ENCODE measurements at places on chromosomes 5 and 9.

GRCh38 chr5:60611099-60611740 lies 88.7 kb downstream of the DEPDC1B start:
- no peak for DNase-seq

DNA sequence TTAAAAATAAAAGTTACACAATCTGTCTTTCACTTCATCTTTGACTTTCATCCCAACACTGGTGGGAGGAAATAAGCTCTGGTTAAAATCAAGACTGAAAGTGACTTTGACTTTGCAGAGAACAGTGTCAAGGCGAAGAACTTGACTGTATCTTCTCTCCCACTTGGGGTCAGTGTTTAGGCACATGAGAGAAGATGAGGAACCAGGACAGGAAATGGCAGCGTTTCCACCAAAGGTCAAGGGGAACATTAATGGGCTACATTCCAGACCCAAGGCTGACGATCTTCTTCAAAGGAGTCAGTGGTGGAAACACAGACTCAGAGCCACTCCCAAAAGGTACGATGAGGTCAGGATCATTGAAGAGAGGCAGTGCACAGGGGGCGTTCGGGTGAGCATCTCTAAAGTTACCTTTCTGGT lies 409.5 kb downstream of the ARHGEF28 start:
- peak; percentile 62 for DNase-seq

DNA sequence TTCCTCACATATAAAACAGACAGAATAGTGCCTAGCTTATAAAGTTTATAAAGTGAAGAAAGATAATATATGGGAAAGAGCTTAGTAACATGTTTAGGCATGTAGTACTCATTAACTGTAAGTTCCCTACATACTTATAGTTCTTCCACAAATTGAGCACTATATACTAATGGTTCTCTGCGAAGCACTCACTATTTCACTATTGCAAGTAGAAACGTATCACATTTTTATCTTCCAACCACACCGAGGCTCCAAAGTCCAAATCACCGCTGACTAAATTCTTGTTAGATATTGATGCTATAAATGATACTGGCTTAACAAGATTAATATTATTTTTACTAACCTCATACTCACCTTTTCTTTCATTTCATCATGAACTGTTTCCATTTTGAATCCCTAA lies 61.0 kb downstream of the FBXW11 start:
- no peak for DNase-seq

- no peak for DNase-seq
Measured at GRCh38 chr9:113223963-113224362, 2.6 kb downstream of the SLC31A1 start.

DNA sequence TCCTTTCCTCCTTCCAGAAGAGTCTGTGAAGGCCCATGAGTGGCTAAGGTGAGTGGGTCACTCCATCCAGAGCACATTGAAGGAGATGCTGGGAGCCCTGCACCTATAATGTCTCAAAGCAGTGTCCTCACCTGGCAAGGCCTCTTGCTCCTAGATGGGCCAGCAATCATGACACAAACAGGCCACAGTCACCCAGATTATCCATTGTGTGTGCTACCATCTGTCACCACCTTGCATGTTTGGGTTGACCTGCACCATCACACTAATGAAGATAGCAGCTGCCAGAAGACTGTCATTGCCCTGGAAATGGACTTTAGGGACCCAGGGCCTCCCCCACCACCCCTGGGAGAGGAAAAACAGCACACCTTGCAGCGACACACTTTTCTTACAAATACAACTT lies 69.6 kb downstream of the GABBR2 start:
- DNase-seq: no peak

- DNase-seq: peak; percentile 43
Measured at GRCh38 chr5:142325725-142326479, 1.1 kb upstream of the SPRY4 start.

- DNase-seq: peak; percentile 57
Measured at GRCh38 chr9:135978642-135979546, 17.7 kb upstream of the UBAC1 start.

- DNase-seq: peak; percentile 69
Measured at GRCh38 chr9:34994260-34994899, 4.8 kb downstream of the DNAJB5 start.

DNA sequence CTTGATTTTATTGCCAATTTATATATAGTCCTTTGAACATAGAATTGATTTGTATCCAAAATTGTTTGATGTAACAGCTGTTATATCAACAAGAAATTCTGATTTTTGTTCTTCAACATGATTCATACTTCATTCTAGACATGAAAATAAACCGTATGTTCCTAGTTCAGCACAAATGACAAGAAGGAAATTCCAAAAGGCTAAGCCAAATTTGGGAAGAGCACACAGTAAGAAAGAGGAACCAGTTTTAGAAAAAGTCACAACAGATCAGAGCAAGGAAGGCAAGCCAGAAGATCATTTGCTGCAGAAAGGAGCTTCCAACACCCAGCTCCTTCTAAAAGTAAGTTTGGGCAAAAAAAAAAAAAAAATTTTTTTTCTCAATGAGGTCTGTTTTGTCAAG lies 65.0 kb upstream of the MCCC2 start:
- DNase-seq: no peak

DNA sequence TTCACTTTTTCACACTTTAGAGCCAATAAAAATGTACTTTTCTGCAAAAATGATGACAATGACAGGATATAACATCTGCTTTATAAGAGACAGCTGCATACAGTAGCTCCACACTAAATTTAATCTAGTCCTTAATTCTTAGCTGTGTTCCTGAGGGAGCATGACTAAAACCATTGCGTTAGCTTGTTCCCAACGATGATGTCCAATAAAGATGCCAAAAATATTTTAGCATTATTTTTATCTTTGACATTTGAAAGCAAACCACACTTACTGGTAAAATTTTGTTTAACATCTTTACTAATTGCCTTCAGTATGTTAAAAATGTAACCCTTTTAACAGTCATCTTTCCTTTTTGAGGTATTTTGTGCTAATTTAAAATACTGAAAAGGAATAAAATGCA lies 382.7 kb downstream of the CHSY3 start:
- peak; percentile 14 for DNase-seq

- peak; percentile 48 for DNase-seq
Measured at GRCh38 chr9:135885100-135885853, 22.1 kb downstream of the CAMSAP1 start.

GRCh38 chr5:98041661-98042060 lies 731.8 kb upstream of the RGMB start:
- DNase-seq: no peak

DNA sequence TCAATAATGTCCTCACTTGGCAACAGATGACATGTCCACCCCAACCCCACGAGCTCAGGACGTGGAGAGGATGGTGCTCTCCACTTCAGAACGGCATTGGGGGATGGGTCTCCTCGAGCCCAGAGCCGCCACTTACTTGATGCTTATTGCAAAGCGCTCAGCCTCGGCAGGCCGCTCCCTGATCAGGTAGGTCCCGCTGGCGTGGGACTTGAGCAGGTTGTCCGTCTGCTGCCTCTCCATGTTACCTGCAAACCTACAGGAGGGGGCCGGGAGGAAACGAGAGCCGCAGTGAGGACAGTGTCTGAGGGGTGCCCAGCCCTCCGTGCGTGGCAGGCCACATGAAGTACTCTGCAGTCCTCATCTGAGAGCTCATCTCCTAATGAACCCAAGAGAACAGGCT lies 36.6 kb upstream of the SARDH start:
- DNase-seq: no peak

- no peak for DNase-seq
Measured at GRCh38 chr9:96167011-96167410, 135.0 kb downstream of the HSD17B3 start.

GRCh38 chr5:133247881-133248624 lies 196.2 kb downstream of the HSPA4 start:
- DNase-seq: no peak

DNA sequence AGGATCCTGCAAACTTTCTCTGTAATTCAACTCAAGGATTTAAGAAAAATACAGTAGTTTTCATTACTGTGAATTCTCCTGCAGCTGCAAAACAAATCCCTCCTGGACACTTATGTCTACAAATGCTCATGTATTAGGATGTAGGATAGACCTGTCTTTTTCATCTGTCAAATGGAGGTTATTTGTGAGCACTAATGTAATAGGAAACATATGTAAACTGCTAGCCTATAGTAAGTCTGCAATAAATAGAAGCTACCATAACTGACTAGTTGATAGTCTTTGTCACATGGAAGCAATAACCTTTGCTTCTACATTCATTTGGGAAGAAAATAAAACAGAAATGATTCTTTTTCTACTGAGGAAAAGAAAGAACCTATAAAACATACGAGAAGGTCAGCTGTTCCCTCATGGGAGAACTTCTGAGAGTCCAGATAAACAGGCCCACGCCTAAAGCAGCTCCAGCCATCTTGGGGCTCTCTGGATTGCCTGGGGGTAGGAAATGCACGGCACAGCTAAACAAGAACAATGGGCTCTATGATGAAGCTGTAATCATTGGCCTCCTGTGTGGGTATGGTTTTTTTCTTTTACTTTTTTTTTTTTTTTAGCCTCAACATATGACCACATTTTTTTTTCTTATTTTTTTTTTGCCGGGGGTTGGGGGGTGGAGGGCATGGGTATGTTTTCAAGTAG lies 6.2 kb downstream of the KCNV2 start:
- no peak for DNase-seq

- DNase-seq: no peak
Measured at GRCh38 chr5:167308466-167308865, 983.0 kb upstream of the WWC1 start.

DNA sequence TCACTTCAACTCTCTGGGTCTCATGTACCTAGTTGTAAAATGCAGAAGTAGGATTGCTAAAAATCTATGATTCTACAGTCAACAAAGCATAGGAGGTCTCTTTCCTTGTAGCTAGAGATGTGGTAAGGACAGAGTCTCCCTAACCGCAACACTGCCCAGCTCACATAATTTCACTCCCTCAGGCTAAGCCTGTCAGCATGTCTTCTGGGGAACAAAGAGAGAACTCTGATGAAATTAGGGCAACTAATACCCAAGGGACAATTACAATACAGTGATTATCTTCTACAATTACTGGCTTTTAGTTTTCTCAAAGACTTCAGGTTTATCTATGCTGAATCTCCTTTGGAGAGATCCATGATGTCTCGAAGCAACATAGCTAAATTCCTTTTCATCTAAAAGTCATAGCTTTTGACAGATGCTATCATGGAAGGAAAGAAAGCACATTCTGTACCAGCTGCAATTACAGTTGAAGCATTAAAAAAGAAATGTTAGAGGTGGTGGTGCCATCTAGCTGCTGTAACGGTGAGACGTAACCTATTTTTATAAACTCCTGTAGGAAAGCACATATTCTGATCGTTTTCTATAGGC lies 141.1 kb upstream of the TARS1 start:
- DNase-seq: peak; percentile 39

- peak; percentile 70 for DNase-seq
Measured at GRCh38 chr5:59587489-59588337, 305.8 kb downstream of the PDE4D start.

- no peak for DNase-seq
Measured at GRCh38 chr5:43150748-43151147, 30.0 kb downstream of the ZNF131 start.

GRCh38 chr5:39197556-39197955 lies 21.8 kb downstream of the FYB1 start:
- DNase-seq: no peak

GRCh38 chr5:150208187-150209098 lies 18.6 kb downstream of the SLC6A7 start:
- DNase-seq: peak; percentile 72

GRCh38 chr5:79256563-79256962 lies 20.6 kb downstream of the JMY start:
- no peak for DNase-seq

- DNase-seq: no peak
Measured at GRCh38 chr5:136698970-136699369, 333.6 kb upstream of the TRPC7 start.

DNA sequence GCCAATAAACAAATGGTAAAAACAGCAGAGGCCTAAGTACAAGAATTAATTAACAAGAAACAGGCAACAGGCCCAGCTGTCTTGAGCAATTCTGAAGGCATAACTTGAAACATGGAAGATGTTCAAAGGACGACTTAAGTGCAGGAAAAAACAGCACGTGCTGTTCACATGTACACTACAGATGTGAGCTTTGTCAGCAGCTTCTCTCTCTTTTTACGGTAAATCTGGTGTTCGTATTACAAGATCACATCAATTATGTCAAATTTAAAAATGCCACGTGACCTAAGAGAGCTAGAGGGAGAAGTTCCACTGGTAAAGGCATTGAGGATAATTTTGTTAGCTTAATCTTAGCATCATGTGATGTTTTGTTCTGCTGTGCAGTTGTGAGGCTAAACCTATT lies 281.1 kb downstream of the PSAT1 start:
- DNase-seq: no peak

GRCh38 chr9:69923972-69924371 lies 103.4 kb downstream of the CFAP95 start:
- no peak for DNase-seq

GRCh38 chr9:122212473-122213004 lies 16.2 kb downstream of the LHX6 start:
- no peak for DNase-seq

- DNase-seq: no peak
Measured at GRCh38 chr9:115808108-115808507, 345.5 kb upstream of the PAPPA start.

DNA sequence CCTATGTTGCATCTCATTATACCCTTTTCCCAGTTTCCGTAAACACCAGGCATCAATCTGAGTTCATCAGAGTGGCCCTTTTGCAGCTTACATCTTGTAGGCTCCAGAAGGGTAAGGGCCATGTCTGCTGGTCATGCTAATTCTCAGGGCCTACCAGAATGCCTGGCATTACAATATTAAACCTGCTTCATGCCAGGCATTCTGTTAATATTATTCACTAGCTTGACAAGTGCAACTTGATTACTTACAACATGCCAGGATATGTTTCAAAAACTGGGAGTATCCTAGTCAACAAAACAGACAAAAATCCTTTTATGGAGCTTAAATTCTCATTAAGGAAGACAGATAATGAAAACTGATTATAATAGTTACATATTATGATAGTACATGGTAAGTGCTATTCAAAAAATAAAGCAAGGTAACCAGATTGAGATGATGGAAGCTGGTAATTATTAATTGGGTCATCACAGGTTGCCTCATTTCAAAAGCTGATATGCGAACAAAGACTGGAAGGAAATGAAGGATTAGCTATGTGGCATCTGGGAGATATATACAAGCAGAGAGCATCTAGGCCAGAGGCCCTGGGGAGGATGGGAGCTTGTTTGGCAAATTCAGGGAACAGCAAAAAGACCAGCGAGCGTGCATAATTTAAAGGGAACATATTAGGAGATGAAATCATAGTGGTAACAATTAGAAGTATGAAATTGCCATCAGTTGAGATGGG lies 406.3 kb downstream of the DMRT2 start:
- DNase-seq: no peak

- DNase-seq: no peak
Measured at GRCh38 chr9:123753016-123753415, 176.9 kb downstream of the DENND1A start.

GRCh38 chr5:110738503-110738811 lies 350 bp upstream of the SLC25A46 start:
- DNase-seq: peak; percentile 77

- peak; percentile 94 for DNase-seq
Measured at GRCh38 chr5:56123531-56124243, 109.4 kb downstream of the ANKRD55 start.

GRCh38 chr9:122115176-122116035 lies 22.3 kb upstream of the TTLL11 start:
- DNase-seq: no peak

- DNase-seq: no peak
Measured at GRCh38 chr5:156076912-156077311, 250.1 kb upstream of the SGCD start.

All from AG08395 (cell line).